ENCODE measurements at places on chromosomes 16 and 17.

DNA sequence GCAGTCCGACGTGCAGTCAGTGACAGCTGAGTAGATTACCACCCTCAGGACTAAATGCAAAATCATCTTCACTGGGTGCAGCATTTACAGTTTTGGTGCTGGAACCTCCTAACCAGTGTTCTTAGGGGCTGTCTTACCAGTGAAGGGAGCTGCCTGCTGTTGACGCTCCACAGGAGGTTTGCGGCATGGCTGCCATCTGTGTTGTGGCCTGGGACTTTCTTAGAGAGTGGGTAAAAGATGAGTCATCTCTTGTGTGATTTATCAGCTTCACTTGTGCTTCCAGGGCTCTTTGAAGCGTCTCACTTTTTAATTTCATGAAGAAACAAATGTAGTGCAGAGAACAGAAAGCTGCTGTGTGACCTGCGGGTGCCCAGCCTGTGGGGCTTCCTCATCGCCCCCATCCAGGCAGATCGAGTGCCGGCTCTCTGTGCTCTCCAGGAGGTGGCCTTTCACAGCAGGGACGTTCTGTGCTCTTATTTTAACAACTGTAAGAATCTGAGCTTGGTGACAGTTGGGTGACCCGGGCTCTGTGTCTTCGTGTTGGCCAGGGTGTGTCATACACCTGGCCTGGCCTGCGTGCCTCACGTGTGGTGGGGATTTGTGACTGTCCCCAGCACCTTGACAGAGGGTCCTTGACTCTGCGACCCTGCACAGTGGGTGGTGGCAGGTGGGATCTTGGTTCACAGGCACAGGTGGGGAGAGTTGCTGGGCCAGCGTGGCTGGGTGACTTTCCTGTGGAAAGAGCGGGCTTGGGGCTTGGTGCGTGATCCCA lies 24.3 kb upstream of the ZNF750 start:
- no peak for DNase-seq

DNA sequence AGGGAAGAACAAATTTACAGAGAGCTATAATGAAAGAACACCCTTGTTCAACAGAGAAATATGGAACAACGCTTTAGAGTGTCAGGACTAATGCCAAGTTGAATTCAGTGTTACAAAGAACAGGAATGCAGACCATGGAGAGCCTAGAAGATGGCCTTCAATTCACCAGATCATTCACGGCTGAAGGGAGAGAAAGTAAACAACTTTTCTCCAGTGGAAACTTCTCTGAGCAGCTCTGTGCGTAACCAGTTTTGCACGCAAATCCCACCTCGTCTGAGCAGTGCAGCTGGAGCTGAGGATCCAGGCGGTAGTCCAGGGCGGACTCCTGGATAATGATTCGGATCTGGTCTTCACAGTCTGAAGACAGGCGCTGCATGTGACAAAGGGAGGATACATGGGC lies 40.5 kb upstream of the CLEC18B start:
- no peak for DNase-seq

DNA sequence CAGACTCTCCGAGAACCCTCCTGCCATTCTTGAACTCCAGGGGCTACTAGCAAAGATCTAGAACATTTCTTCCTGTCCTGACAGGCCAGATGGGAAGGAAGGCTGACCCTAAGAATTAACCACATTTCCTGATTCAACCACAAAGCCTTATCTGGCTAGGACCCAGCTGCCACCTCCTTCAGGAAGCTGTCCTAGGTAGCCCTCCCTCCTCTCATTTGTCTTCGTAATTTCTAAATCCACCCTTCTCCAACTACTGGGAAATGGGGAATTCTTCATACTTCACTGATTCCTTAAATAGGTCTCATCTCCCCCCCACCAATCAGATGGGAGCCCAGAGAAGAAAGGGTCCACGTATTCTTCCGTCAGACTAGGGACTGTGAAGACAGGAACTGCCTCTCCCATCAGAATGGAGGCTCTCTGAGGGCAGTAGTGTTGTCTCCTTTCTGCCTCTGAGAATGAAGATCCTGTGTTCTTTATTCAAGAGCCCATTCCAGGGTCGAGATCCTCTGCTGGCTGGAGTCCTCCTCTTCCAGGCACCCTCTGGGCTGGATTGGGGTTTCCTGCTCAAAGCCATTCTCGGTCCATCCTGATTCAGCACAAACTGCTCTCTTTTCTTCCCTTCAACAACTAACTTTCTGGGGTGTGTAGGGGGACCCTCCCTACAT lies 2.1 kb downstream of the SAMD14 start:
- DNase-seq: no peak

GRCh38 chr16:85430523-85431421 lies 182.3 kb upstream of the GSE1 start:
- no peak for DNase-seq

- DNase-seq: no peak
Measured at GRCh38 chr17:82876602-82877379, 37.0 kb upstream of the ZNF750 start.

DNA sequence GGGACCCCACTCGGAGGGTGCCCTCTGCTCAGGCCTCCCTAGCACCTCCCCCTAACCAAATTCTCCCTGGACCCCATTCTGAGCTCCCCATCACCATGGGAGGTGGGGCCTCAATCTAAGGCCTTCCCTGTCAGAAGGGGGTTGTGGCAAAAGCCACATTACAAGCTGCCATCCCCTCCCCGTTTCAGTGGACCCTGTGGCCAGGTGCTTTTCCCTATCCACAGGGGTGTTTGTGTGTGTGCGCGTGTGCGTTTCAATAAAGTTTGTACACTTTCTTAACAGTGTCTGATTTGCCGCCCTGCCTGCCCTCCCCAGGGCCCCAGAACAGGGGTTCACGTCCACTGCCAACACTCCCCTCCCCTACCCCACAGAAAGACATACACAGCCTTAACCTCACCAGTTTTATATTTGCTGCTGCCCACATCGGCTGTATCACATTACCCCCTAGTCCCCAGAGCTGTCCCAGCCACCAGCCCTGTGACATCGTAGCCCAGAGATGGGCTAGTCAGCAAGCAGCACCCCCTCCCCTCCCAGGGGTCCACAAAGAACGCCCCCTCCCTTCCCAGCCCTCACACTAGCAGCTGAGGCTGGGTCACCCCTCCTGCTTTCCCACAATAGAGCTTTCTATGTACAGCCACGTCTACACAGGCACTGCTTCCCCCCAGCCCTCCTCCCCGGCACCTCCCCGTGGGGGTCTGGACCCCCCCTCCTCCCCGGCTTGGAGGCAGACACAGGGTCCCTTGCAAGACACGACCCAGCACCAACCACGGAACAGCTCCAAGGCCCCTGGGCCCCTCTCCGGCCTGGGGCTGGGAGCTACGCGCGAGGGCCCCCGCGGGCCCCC lies 7.9 kb downstream of the GRN start:
- no peak for DNase-seq

DNA sequence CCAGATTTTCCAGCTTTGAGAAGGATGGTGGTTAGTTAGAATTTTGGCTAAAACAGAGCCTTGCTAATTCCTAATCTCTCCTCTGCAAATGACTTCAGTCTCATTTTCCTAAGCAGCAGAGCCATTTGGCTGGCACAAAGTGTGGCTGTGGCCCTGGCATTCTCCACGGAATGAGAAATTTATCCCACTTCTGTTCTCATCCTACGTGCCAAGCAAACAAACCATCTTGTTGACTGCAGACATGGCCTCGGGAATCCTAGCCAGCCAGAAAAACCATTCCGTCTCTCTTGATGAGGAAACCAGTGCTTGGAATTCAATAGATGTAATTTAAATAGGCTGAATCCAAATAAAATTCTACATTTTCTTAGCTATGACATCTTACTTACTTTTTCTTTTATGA lies 34.1 kb upstream of the ELAC2 start:
- no peak for DNase-seq

- no peak for DNase-seq
Measured at GRCh38 chr16:66308096-66308495, 58.4 kb upstream of the CDH5 start.

DNA sequence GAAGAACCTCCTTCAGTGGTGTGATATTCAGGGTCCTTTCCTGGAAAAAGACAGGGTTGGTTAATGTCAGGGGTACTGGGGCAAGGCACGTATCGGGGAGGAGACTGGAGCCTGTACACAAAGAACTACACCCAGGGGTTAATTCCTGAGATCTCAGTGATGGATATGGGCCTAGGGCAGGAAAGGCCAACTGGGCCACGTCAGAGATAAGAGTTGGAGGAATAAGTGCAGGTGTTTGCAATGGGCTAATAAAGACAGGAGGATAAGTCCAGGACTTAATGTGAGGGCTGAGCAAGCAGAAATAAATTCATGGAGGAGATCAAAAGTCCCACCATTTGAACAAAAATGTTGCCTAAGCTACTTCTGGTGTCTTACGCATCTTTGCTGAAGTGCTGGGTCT lies 10.4 kb upstream of the HERPUD1 start:
- DNase-seq: no peak
